D341Med (cell line): ENCODE measurements at places on chromosomes 5 and 9.

DNA sequence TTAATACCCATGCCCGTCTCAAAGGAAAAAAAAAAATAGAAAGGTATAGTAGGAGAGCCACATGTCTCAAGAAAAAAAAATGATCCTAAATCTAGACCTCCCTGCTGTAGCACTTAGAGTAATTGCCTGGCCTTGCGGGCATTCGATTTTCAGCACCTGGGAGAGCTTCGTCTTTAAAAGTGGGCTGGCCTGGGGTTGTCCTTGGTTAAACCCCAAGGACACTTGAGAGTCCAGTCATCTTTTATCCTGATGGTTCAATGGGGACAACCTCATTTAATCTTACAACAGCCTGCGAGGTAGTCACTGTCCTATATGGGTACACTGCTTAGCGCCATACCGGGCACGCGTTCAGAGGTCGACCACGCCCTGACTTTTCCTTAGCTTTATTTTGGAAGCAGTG lies 60.1 kb downstream of the MAT2B start:
- DNase-seq: no peak

- DNase-seq: no peak
Measured at GRCh38 chr9:27460226-27461023, 63.7 kb upstream of the IFNK start.

DNA sequence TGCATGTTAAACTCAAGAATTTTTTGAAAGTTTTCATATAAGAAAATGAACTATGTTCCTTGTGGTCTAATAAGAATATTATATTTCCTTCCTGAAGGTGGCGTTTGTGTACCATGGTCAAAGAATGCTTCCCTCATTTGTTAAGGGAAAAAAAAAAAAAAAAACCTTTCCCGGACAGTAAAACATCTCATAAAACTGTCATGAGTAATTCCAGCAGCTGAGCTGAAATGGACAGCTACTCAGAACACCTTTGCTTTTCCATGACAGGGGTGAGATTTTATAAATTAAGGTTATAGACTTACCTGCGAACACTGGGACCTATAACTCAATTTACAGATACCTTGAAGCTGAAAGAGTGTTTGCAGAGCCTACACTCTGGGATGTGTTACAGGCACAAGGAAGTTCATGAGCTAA lies 113.2 kb upstream of the RANBP3L start:
- no peak for DNase-seq

DNA sequence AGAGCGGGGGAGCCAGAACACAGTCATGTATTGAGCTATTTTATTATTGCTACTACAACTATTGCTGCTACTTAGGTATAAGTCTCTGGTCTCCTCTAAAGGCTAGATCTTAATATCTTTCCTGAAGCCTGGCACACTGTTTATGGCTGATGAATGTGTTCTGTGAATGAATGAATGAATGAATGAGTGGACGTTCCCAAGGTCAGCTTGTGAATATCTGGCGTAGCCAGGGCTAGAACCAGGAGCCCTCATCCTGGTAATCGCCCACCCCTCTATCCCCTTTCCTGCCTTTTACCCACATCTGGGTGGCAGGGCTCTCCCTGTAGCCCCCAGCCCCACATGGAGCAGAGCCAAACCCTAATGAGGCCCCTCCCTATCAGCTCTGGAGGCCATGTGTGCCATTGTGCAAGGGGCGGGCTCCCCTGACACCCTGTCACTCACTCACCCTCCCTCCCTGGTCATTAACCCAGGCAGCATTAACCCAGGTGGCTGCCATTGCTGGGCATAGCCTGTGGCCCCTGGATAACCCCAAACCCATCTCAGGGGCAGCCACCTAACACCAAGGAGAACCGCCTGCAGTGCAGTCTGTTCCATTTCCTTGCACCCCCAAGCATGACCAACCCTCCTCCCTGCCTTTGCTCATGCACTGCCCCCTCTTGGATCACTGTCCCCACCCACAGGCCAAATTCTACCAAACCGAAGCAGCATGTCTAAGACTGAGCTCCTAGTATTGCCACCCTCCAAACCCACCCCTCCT lies 2.0 kb upstream of the AKNA start:
- no peak for DNase-seq

DNA sequence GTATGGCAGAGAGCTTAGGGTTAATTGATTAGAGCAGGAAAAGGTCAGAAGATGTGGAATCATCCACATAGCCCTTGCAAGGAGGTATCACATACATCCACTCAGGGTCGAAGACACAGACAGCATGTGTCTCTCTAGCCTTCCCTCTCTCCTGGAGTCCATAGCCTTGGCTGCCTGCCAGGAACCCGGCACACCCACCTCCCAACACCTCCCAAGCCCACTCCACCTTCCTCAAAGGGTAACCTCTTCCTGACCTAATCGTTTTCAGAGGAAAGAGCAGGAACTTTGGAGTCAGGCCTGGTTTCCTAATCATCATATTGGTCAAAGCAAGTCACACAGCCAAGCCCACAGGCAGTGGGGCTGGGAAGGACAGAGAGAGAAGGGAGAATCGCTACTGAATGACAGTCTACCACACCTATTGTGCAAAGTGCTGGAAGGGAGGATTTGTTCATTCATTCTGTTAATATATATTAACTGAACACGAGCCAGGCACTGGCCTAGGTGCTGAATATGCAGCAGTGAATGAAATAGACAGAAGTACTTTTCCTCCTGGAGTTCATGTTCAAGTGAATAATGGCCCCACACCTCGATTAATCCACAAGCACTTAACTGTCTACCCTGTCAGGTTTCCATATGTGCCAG lies 107.8 kb downstream of the KCNIP1 start:
- no peak for DNase-seq

DNA sequence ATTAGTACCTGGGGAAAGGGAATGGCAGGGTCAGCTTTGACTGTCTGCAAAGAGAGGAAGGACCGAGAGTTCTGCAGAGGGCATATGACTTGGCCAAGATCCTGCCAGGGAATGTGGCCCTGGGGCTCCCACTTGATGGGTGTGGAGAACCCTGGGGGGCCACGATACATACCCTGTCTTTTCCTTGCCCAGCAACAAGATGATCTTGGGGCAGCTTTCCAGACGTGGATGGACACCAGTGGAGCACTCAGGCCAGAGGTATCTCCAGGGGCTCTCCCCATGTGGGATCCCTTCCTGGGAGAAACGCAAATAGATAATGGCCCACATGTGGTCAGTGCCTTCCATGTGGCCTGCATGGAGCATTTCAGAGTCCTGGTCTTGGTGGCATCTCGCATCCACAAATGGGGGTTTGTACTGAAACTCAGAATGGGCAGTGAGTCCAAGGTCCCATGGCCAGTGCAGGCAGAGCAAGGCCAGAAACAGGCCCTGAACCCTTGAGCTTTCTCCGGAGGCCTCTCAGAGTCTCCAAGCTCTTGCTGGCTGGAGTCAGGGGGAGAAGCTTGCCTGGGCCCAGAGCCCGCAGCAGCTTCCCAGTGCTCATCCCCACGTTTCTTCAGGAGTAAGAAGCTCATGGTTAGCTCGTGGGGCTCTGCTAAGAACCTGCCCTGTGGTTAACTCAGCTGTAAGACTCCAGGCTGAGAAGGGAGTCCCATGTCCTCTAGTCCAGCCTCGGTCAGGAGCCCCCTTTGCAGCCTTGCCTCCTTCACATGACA lies 18.3 kb upstream of the ORM1 start:
- DNase-seq: peak; percentile 18

- DNase-seq: no peak
Measured at GRCh38 chr9:86470326-86470725, 116.1 kb upstream of the TUT7 start.

DNA sequence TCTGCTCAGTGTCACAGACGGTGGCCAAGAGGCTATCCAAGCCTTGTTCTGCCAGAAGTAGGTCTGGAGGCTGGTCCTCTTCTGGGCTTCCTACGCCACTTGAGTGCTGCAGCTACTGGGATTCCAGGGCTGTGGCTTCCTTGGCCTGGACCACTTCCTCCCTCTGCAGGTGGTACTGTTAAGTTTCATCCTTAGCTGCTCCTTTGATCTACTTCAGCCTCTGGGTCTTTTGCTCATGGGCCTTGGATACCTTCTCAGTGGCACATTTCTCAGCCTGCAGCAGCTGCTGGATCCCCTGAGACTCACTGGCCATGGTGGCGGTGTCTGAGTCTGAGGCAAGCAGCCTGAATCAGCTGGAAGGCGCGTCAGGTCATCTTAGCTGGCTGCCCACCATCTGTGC lies 10.3 kb downstream of the CNOT8 start:
- DNase-seq: peak; percentile 53

GRCh38 chr9:89497257-89497963 lies 503 bp downstream of the SEMA4D start:
- peak; percentile 50 for DNase-seq

- no peak for DNase-seq
Measured at GRCh38 chr5:156476678-156477077, 149.7 kb downstream of the SGCD start.

GRCh38 chr5:8953911-8954438 lies 591.9 kb downstream of the SEMA5A start:
- no peak for DNase-seq

DNA sequence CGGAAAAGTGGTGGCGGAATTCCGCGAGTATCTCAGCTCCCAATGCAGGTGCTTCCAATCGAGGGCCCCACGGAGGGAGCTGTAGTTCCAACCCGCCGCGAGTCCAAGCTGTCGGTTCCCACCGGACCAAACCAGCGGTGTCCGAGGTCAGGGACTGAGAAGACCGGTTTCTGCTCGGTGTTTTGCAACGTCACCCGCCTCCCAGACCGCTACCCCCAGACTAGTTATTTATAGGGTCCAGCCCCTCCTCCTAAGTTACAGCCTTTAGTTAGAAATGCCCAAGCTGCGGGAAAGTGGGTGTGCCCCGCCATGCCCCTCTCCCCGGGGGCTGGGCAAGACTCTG lies 677 bp upstream of the MYORG start:
- DNase-seq: no peak

DNA sequence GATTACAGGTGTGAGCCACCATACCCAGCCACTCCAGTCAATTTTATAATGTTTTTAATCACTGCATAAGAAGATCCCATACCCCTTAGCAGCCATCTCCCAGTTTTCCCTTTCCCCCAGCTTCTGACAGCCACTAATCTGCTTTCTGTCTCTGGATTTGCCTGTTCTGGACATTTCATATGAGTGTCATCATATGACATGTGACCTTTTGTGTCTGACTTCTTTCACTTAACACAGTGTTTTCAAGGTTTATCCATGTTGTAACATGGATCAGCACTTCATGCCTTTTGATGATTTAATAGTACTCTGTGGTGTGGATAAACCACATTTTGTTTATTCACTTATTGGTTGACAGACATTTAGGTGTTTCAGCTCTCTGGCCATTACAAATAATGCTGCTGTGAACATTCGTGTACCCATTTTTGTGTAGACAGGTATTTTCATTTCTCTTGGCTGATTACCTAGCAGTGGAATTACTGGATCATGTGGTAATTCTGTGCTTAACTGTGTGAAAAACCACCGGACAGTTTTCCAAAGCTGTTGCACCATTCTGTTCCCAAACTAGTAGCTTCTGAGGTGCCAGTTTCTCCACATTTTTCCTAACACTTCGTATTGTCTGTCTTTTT lies 8.6 kb downstream of the SUSD3 start:
- no peak for DNase-seq

DNA sequence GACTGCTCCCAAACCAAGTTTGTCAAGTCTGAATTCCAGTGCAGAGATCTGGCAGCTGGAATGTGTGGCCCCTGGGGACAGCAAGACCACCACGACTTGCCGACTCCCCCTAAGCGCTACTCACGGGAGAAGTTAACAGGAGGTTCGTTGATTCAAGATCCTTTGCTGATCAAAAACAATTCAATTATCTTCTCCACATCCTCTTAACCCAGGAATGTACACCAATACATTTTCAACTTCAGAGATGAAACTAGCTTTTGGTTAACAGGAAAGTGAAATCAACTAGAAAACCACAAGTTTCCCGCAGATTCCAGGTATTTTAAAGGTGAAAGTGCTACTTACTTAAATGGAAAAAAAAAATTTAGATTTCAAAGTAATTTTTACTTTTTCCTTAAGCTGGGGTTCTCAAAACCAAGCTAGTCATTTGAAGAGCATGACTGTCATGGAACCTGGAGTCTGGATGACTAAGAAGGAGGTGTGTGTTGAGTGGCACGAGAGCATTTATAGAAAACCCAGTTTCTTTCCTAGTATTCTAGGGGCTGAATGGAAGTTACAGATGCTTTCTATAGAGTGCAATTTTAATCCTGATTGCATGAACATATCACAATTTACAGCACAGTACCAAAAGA lies 257.5 kb upstream of the PANK3 start:
- no peak for DNase-seq

GRCh38 chr9:94912700-94913249 lies 186.3 kb downstream of the AOPEP start:
- no peak for DNase-seq

- no peak for DNase-seq
Measured at GRCh38 chr5:124662181-124662781, 84.2 kb downstream of the ZNF608 start.

DNA sequence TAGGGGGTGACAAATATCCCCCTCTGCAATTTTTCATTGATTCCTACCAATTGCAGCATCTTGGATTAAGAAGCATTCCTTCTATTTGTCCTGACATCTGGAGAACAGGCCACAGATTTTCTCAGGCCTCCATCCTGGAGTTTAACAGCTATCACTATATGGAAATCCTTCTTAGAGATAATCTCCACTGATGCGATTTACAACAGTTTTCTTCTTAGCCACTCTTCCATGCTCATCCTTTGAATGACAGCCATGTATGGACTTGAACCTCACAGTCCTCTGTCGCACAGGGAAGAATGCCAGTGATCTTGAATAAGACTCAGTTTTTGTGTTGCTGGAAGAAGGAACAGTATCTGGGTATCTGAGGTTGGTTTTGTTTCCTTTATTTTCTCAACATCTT lies 73.2 kb downstream of the PGM5 start:
- DNase-seq: peak; percentile 49

GRCh38 chr9:23306731-23307130 lies 519.3 kb downstream of the ELAVL2 start:
- no peak for DNase-seq

DNA sequence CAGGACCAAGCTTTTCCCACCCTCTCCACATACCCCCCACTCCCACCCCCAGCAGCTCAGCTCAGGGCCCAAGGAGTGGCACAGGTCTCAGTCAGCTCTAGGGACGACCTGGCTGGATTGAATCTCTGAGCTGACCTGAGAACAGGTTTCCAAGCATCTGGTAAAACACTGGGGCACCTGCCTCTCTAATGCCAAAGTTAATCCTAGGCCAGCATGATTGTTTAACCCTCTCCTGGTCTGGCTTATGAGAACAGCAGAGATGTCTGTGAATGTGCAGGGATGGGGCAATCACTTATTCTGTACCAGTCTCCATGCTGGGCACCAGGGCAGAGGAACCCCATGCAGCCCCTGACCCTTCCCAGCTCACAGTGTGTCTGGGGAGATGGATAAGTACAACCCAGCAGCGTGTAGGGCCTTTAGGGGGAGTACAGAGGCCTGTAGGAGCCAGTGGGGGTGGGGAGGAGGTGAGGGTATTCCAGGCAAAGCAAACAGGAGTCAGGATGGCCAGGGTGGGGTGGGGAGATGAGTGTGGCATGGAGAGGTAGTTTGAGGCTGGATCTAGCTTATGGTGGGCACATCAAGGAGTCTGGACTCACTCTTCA lies 678 bp upstream of the KIF12 start:
- peak; percentile 63 for DNase-seq
